Ecto neural progenitor cell (in vitro differentiated cells): ENCODE measurements at places on chromosomes 13 and 19.

DNA sequence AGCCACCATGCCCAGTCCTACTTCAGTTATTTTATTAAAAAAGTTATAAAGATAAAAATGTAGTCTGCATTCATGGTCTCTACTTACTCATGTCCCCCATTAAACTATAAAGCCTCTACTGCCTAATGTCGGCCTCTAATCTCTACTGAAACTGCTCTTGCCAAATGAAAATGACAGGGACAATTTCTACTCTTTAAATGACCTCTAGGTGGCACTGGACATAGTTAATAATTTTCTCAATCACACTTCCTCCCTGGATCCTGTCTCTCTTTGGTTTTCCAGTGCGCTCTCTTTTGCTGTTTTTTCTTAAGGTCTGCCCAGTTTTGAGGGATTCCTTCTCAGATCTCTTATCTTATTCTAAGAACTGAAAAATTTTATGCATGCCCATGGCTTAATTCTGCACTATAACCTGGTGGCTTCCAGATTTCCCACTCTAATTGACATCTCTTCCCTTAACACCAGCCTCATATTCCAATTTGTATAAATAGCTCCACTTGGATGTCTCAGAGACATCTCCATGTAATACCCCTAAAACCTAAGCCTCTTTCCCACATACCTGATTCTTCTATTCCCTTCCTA is 54.3 kb downstream of the MTMR6 start:
- DNase-seq = no peak

- DNase-seq = no peak
Observed at GRCh38 chr13:40596484-40596883, 70.0 kb downstream of the FOXO1 start.

GRCh38 chr13:107822006-107822405 is 393.3 kb downstream of the LIG4 start:
- no peak for DNase-seq

DNA sequence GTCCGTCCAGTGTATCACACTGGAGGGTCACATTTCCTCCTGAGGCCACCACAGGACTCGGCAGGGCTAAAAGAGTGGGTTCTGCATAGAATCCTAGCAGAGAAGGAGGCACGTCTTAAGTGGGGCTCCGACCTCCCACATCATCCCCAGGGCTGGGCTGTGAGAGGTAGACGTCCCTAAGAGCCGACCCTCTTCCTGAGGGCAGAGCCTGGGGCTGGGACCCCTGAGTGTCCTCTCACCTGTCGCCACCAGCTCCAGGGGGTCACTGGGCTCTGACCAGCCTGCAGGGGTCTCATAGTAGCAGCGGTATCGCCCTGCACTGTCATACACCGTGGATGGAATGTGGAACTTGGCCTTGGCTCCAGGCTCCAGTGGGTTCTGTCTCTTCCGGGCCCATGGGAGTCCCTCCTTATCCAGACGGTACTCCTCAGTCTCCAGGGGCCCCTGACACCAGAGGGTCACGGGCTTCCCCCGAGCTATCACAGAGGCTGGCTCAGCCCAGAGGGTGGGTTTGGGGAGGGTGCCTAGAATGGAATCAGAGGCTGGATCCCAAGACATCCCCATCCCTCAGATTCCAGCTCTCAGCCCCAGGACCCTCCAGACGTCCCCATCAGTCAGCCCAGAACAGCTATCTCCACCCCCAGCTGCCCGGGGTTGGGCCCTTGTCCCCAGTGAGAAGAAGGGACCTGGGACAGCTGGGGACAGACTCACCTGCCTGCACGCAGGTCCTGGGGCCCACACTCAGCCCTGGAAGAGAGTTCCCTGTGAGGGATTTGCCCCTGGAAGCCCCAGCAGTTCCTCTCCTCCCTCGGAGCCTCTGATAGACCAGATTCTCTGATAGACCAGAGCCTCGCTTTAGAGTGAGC is 590 bp downstream of the LILRB5 start:
- DNase-seq = no peak

GRCh38 chr19:38319421-38320258 is at the start of gene KCNK6:
KCNK6 (plus strand) TSS chr19:38319845; CDS start chr19:38319951, 106 bp downstream.
- peak; percentile 62 for DNase-seq

DNA sequence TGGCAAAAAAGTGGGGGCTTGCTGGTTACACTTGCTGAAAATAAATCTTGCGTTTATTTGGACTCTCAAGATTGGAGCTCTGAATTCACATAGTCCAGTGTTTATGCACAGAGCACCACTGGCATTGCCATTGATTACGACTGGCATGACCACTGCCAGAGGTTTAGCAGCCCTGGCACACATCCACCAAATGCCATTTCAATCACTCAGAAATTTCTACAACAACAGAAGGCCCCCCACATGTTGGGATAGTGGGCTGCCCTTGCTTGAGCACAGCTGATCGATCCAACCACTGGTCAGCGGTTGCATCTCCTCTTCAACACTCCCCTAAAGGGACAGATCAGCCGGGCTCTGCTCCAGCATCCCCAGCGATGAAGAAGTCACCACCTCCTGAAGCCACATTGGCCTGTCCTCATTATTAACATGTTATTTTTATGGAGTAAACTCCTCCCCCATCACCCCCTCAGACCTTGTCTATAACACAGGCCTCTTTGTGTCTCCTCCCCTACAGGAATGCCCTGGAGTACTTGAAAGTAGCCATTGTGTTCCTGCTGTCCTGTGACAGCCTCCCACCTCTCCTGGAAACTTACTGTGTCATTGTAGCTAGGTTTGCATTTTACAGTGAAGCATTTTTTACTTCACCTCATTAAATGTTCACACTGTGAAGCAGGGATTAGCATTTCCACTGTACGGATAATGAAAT is 51.3 kb downstream of the CDADC1 start:
- peak; percentile 38 for DNase-seq

- no peak for DNase-seq
Observed at GRCh38 chr13:86581706-86582105, 782.5 kb upstream of the SLITRK6 start.

DNA sequence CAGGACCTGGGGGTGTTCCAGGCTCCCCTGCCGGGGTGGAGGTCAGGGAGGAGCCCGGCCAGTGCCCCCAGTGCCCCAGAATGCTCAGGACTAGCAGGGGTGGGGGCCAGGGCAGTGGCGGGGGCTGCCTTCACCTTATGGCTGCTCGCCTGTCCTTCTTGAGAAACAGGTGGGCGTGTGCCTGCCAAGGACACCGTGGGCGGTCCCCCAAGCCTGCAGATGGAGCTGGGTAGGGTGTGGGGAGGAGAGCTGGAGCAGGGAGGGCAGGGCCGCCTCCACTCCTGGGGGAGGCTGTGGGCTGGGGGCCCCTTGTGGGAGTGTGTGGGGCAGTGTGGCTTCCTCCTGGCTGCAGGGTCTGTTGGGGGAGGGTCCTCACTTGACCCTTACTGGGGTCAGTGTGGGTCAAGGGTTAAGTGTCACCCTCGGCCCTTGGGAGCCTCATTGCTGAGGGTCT is 160.1 kb downstream of the KDM4B start:
- no peak for DNase-seq

GRCh38 chr13:70338609-70339008 is 230.4 kb upstream of the KLHL1 start:
- DNase-seq = no peak

DNA sequence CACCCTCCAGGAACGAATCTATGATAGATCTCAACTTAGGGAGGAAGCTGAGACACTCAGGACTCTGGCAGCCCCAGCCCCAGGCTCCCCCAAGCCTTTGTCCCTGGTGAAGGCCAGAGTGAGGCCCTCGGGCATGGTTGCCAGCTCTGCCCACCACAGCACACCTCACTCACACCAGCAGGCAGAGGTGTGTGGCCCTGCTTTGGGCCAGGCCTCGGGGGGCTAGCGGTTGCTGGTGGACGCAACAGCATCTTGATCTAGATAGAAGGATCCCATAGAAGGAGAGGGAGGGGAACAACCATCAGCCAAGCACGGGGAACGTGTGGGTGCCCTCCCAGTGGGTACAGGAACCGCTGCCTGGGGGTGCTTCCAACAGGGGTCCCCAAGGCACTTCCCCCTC is 36.7 kb downstream of the DNMT1 start:
- no peak for DNase-seq

DNA sequence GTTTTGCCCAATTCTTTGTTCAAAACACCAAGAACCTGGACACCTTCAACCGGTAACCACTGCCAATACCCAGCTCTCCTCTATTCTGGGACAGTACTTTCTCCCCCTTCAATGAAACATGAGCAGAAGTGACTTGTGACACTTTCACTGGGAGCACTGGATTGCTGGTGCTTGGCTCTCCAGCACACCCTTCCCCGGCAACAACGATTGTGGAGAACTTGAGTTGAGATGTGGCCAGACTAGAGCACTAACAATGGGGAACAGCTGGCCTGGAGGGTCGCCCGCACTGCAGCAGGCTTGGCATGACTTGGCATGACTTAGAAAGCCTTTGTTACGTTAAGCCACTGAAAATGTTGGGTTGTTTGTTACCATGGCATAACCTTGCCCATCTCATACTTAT is 7.5 kb upstream of the B3GLCT start:
- no peak for DNase-seq

DNA sequence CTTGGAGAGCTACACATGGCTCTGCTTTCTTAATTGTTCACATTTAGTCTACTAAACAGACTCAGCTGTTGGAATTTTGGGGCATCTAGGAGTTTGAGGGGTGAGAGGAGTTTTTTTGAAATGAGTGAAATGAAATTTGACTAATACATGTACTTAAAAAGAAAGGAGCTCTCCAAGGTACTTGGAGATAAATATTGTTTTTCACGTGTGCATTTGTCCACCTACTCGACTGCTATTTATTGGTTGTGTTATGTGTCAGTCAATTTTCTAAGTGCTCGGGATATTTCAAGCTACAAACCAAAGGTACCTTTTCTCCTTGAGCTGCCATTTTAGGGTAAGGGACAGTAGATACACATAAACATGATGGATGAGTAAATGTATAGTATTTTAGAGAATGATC is 697.0 kb downstream of the LIG4 start:
- no peak for DNase-seq

DNA sequence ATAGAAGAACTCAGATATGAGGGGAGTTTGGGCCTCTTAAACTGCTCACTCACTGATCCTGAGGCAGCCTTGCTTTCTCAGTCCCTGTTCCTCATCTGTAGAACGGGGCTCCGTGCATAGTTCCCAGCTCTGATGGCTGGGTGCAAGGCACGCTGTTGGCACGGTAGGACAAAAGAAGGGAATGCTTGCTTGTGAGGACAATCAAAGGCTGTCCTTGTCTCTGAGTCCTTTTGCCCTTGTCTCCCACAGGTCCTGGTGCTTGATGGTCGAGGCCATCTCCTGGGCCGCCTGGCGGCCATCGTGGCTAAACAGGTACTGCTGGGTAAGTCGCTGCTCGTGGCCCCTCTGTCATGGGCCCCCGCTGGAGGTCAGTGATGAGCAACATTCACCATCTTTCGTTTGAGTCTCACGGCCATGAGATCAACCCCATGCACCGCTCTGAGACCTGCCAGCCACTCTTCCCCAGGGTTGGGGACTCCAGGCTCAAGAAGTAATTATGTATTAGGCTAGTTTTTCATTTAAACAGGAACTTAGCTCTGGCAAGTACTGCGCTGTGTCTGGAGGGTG is 2.3 kb downstream of the RPL13A start:
- no peak for DNase-seq

DNA sequence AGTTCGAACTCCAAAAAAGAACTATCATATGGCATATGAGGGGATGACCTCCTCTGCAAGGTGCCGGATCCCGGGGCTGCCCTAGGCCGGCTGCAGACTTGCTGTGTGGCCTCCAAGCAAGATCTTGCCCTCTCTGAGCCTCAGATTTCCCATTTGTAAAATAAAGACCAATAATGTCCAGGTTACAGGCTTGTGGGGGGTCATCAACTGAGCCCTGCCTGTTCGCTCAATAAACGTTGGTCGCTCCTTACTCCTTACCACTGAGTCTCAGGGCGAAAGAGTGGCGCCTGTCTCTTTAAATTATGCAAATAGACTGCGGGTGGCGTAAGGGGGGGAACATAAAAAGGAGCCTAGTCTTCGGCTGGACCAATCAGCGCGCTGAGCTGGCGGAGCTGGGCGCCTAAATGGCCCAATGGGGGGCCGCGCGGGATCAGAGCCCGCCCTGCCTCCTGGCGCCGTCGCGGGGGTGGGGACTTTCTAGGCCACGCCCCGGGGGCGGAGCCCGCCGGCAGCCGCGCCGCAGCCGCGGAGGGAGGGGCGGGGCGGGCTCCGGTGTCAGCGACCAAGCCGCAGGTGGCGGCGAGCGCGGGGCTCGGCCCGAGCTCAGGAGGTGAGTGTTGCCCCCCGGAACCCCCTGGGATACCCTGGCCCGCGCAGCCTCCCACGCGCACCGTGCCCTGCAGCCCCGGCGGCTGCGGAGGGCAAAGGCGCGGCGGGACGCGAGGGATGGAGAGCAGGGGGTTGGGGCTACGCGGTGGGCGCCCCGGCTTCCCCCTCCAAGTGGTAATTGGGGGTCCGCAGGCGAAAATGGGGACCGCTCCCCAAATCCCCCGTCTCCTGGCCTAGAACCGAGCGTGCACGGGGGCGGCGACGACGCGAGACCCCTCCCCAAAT is 3.8 kb upstream of the FCHO1 start:
- DNase-seq = peak; percentile 97

- DNase-seq = no peak
Observed at GRCh38 chr13:40692946-40693345, 26.5 kb upstream of the FOXO1 start.

- no peak for DNase-seq
Observed at GRCh38 chr19:30256496-30256850, 115.7 kb upstream of the ZNF536 start.

DNA sequence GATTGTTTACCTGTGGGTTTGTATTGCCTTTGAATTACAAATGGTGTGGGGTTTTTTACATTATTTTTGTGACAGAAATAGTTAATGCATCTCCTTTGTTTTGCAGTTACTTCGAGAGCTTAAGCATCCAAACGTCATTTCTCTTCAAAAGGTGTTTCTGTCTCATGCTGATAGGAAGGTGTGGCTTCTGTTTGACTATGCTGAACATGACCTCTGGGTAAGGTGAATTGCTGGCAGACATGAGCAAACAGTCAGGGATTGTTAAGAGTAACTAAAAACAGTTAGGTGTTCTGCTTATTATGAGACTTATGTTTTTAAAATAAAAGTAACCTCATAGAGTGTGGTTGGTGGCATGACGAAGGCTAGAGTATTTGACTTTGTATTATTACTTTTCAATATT is 95.0 kb downstream of the CDK8 start:
- no peak for DNase-seq

DNA sequence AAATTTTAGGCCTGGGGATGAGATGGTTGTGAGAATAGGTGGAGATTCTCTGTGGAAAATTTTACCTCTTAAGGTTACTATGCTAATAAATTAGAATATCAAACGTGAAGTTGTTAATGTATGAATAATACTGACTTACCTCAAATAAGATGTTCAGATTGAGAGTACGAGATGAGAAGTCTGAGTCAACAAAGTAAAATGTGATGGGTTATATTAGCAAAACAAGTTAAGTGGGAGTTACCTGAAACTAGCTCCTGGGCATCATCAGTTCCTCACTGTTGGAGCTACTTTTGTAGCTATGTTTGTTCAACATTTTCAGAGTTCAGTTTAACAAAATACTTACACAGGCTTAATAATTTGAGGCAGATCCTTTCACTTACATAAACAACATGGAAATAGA is 108.6 kb downstream of the PIBF1 start:
- DNase-seq = no peak

- no peak for DNase-seq
Observed at GRCh38 chr19:16210168-16210567, 12.5 kb downstream of the AP1M1 start.

GRCh38 chr19:33795370-33796163 is 1.1 kb upstream of the KCTD15 start:
- DNase-seq = peak; percentile 94

GRCh38 chr13:33678084-33678483 is 139.9 kb upstream of the RFC3 start:
- DNase-seq = no peak
